SK-N-SH (cell line): ENCODE measurements at places on chromosomes 5 and 9.

- no peak for DNase-seq
These were observed 462.7 kb upstream of the CD180 start for GRCh38 chr5:67659288-67659687.

- DNase-seq, result no peak
These were observed 69.3 kb downstream of the PAX5 start for GRCh38 chr9:36964791-36965190.

DNA sequence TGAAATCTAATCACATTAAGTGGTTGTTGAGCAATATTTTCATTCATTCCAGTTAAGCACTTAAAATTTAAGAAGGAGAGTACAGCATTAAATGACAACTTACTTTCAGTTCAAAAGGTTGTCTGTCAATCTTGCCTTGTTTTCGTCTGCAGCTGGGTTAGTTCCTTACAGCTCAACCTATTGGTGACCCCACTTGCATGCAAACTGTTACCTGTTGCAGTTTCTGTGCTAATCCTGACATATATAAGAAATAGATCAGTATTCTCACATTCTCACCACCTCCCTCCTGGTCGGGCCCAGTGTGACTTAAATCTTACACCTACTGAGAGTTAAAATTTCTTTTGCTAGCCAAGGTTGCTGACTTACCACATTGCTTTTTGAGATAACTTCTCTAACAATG lies 191.8 kb upstream of the SMC2 start:
- DNase-seq, result no peak

- DNase-seq, result no peak
These were observed 112.5 kb downstream of the FAM174A start for GRCh38 chr5:100647461-100648230.

GRCh38 chr5:159947708-159948358 lies 31.6 kb downstream of the ADRA1B start:
- no peak for DNase-seq
